HCT116 (cell line): ENCODE measurements at places on chromosomes 16 and 17.
A peak's percentile ranks its signal among the peaks of the same experiment; 100 is the strongest.

DNA sequence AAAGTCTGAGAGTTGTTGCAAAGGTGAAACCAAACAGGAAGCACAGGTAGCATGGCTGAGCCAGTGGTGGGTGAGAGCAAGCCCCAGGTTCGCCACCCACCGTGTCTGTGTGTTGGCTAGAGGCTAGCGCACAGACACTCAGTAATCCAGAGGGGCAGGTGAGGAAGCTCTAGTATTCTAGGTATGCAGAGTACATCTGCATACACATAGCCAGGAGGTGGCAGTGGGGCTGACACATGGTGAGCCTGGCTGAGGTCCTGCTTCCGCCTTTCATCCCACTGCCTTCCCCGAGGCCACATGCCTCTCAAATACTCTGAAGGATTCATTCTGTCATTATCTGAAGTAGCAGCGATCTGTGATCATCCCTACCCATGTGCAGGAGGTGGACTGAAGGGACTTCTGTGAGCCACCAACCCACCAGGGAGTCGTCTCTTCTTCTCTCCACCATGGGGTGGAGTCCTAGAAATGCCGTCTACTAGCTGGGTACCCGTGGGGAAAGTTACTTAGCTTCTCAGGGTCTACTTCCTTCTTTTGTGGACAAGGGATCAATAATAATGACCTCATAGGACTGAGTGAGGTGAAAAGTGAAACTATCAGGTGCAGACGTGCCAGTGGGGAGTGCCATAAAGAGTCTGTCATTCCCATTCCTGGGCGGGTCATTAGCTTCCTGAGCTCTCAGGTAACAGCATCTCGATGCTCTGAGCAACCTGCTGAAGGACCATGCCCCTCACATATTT lies 36.0 kb upstream of the ICAM2 start:
- DNase-seq: no peak

DNA sequence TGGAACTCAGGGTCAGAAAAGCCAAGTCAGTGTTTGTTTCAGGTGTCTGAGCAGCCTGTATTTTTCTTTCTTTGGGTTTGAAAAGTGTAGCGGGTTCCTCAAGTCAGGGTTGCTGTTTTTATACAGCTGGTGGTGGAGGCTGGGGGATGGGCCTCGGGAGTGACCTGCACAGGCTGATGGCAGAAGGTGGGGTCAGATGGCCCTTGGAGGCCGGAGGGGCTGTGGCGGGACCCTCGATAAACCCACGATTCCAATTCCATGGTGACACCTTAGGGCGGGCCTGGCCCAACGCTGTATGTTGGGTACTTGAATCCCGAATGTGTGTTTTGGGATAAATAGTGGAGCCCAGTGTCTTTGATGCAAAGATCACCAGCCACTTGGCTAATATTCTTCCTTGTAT lies 28.7 kb downstream of the COX4I1 start:
- DNase-seq: no peak

GRCh38 chr17:51165680-51166197 lies 472 bp upstream of the NME2 start:
- DNase-seq: no peak

GRCh38 chr16:10206215-10206614 lies 24.0 kb upstream of the GRIN2A start:
- peak; percentile 8 for DNase-seq

GRCh38 chr17:79171188-79171587 lies 96.6 kb downstream of the ENGASE start:
- no peak for DNase-seq
